ENCODE measurements at places on chromosomes 3 and 15.

DNA sequence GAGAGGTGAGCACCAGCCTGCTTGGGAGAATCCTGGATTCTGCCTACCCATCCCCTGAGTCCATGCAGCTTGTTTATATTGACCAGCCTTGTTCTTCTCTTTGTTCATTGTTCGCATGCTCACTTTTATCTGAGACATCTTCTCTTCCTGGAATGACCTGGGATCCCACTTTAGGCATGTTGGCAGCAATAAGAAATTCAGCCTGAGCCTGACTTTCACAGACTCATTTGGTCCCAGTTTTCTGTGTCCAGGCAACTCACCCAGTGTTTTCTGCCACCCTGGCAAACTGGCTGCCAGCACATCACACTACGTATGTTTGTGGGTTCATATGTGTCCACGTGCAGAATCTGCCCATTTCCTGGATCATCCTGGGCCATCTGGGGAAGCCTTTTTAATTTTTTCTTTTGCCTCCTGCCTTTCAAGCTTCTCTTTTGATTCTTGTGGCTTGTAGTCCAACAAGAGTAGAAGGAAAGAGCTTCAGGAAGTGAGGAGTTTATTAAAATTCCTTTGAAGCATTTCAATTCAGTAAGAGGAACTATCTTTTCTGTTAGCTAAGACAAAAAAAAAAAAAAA is 199.9 kb downstream of the FNDC3B start:
- DNase-seq, result no peak

GRCh38 chr3:73547427-73548248 is 77.1 kb downstream of the PDZRN3 start:
- DNase-seq, result no peak

- no peak for DNase-seq
Observed at GRCh38 chr3:132622148-132622547, 25.1 kb downstream of the ACKR4 start.

- peak; percentile 34 for DNase-seq
Observed at GRCh38 chr3:139718415-139718814, 40.6 kb upstream of the NMNAT3 start.
